Stimulated activated naive CD8-positive, alpha-beta T cell treated with anti-CD3 and anti-CD28 coated beads, Interleukin-15, Interleukin-2, amounts not matched to agents 100 U/mL and 50 U/mL, for 24 hours (primary cell): ENCODE measurements at places on chromosomes 3 and 15.

GRCh38 chr3:57434041-57434440, 110.1 kb downstream of the DNAH12 start:
- no peak for DNase-seq

DNA sequence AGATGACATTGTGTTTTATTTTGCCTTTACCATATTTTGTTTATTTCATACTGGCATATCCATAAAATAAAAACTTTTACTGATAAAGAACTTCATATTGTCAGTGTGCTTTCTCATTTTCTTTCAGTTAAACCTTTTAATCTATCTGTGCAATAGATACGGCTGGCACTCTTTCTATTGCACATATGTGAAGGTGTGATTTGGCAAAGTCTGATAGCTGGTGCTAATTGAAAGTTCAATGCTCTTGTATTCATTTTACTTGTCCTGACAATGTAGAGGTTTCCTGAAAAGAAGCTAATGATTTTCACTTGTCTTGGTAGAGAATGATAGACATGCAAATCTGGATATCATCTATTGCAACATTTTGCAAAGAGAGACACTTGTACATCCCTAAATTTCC, 467.0 kb downstream of the NSUN3 start:
- DNase-seq, result no peak

- no peak for DNase-seq
Measured at GRCh38 chr3:111601810-111602209, 6.7 kb upstream of the ZBED2 start.

GRCh38 chr3:178518660-178519396, 17.4 kb upstream of the KCNMB2 start:
- no peak for DNase-seq

DNA sequence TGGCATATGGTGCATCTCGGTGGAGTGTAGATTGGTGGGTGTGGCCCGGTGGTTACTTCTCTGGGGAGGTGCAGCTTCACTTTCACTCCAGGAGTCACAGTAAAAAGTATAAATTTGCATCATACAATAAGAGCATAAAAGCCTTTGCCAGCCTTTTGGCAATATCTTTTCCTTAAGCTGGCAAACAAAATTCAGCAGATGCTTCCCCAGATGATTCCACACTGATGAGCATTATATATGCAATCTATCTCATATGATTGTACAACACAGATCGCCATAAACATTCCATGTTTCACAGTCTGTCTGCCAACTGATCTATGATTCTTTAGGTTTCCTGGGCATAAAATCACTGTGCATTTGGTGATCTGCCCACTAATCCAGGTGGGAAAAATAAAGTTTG, 120.2 kb upstream of the ALCAM start:
- DNase-seq, result no peak

DNA sequence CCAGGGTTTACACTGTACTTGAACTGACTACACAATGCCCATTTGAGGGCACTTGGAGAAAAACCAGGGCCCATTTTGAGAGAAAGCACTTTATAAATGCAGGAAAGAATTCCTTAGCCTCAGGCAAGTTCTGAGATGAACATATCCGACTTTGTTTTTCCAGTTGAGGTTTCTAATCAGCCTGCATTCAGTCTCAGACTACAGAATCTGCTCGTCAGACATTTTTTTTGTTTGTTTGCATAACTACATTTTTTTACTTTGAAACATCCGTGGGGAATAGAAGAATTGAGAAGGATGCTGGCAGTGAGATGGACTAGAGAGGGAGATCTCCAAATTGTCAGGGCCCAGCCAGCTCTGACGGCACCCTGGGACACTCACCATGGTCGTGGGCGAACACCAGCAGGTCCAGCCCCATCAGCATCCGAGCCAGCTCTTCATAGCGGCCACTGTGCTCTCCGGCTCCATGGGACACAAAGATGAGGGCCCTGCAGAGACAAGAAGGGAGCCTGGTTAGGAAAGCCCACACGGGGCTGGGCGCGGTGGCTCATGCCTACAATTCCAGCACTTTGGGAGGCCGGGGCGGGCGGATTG, 40.8 kb downstream of the MGLL start:
- DNase-seq, result no peak

DNA sequence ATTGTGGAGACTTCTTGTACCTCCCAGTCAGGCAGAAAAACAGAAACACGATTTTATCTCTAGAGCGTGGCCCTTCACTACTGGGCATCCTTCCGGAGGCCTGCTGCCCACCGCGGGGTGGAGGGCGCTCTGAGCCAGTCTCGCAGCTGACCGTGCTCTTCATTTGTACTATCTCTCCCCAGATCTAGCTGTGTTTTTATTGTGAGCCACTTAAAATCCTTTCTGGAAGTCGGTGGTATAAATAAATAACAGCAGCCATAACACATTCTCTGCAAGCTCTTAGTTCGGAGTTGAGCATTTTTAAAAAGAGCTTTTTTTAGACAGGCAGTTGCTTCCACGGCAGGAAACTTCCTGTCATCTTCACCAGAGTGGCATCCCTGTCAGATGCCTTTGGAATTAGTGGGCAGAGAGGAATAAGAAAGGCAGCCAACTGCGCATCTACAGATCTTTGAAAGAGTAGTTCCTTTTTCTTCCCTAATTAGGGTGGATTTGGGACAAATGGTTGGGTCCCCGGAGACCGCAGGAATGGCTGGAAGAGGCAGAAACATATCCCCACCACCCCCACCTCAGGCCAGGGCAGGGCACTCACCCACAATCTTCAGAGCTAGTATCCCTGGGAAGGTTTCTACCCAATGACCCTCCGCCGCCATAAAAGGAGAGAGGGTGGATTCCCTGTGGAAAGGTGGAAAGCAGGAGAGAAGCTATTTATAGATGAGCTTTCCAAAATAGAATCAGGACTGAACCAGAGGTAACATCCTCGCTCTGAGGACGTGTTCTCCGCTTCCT, 91.1 kb downstream of the TOP2B start:
- DNase-seq, result no peak

DNA sequence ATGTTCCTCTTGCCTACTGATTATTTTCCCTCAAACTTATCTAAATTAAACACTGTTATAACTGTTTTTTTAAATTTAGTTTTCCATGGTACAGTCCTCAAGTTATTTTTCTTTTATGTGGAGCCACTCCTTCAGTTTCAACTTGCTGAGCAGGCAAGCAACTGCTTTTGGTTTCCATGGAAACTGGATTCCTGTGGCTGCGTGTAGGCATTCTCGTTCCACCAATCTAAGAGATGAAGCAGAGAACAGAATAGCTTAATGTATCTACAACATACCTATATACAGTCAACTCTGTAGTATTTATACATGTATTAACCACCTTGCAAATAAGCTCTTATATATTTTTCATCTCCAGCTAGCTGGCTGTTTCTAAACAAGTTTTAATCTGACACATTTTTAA, 25.8 kb upstream of the ANXA2 start:
- no peak for DNase-seq

- DNase-seq, result no peak
Measured at GRCh38 chr3:41352510-41352909, 153.2 kb downstream of the CTNNB1 start.

DNA sequence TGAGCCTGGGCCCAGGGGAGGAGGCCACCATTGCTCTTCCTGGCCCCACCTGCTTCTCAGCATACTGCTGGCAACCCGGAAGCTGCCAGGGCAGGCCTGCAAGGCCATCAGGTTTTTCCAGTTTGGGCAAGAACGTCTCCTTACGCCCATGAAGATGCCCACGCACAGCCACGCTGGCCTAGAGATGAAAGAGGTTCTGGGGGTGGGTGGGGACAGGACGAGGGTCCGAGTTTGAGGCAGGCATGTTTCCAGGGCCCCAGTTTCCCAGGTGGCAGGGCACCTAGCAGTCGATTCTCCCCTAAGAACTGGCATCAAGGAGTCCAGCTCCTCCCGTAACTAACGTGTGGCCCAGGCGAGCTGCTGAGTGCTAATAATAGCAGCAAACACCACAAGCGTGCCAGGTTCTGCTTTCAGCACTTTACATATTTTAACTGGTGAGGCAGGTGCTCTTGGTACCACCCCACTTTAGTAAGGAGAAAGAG, 45.8 kb downstream of the ZNF710 start:
- DNase-seq, result no peak
